Calu3 (cell line): ENCODE measurements at places on chromosomes 2 and 18. TPM values are rescaled to one million over a fixed set of nuclear protein-coding genes. Genes with fewer than 3 reads are reported as not detected.
A peak's percentile ranks its signal among the peaks of the same experiment; 100 is the strongest.

CCDC121 gene
- total RNA-seq, result 5.5 and 6.3 TPM in 2 replicates

TMEM169 gene
- 8.0 and 9.0 TPM in 2 replicates for total RNA-seq

SCYGR6 gene
- not detected in 2 replicates for total RNA-seq

- no peak for DNase-seq
These were observed 68.0 kb downstream of the KLHL29 start for GRCh38 chr2:23452853-23453420.

GRCh38 chr18:30485078-30485477 lies 557.5 kb downstream of the DSC3 start:
- no peak for DNase-seq

DNA sequence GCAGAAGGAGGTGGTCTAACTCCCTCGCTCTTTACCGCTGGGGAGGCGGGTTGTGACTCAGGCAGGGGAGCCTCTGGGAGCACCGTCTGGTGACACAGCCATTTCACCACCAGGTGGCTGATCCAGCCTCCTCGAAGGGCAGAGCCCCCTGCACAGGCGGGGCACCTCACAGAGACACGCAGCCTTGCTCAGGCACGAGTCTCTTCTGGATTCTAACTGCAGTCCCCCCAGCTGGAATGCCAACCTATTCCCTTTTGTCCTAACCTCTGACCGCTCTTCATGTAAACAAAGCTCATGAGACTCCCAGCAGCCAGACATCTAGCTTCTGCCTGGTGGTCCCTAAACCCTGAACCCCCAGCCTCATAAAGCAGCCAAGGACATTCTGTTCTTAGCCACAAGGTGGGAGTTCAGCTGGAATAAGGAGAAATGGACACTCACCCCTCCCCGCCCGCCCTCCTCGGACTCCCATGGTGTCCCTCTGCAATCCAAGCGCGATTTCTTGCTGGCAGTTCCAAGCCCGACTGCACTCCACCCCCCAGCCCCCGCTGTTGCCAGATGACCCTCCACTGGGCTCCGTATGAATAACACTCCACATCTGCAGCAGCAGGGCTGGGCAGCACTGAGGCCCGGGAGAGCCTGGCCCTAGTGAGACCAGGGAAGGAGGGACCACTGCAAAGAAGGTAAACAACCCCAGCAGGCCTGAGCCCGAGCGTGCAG lies 84.3 kb downstream of the TNS1 start:
- peak; percentile 30 for DNase-seq

DNA sequence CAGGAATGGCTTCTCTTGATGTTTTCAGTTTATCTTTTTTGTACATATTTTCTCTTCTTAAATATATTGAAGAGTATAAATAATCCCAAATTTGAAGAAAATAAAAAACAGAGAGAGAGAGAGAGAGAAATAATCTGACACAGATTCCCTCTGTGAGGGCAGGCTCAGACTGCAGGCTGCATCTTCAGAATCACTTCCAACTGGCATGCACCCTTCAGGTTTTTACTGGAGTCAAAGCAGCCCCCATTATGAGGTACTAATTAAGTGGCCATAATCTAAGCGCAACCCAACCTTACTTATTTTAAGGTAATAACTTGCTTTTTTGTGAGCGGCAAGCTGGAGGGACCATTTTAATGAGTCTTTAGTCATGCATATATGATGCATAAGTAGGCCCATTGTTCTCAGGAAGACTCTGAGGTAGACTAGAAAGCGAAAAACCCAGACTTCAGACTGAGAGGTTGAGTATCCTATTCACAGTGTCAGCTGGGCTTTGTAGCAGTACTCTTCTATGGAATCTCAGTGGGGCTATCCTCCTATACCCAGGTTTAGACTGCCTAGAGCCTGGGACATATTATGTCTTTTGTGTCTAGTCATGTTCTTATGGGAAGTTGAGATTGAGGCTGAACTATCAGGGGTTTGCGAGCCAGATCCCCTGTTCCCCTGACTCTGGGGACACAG lies 167.4 kb downstream of the SP3 start:
- DNase-seq, result no peak
